Activated naive CD4-positive, alpha-beta T cell treated with anti-CD3 and anti-CD28 coated beads for 36 hours (primary cell): ENCODE measurements at places on chromosomes 16 and 17. TPM values are rescaled to one million over a fixed set of nuclear protein-coding genes. Genes with fewer than 3 reads are reported as not detected.

Gene SPN
- total RNA-seq: 51.9 TPM

Gene KRTAP4-9
- total RNA-seq: not detected

Gene SCARF1
- 0.43 TPM for total RNA-seq

Gene CETP
- total RNA-seq: not detected

Gene ST6GALNAC1
- total RNA-seq: 1.1 TPM

Gene ABCA10
- 0.14 TPM for total RNA-seq

Gene EPX
- total RNA-seq: not detected

Gene CPNE7
- 6.4 TPM for total RNA-seq

Gene GEMIN4
- total RNA-seq: 29.9 TPM

Gene CIITA
- 0.29 TPM for total RNA-seq

Gene PIRT
- total RNA-seq: not detected

Gene CA4
- total RNA-seq: not detected

Gene CACNG5
- total RNA-seq: not detected
